ENCODE measurements at places on chromosomes 5 and 9.

DNA sequence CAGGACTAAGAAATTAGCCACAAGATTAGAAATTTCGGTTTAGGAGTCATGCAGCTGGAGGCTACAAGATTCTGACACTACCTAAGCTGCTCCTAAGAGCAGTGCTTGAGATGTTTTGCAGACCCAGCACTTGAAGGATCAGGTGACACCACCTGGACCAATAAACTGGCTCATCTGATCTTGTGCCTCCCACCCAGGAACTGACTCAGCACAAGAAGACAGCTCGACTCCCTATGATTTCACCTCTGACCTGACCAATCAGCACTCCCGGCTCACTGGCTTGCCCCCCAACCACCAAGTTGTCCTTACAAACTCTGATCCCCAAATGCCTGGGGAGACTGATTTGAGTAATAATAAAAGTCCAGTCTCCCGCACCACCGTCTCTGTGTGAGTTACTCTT lies 170.4 kb downstream of the TTC39B start:
- no peak for DNase-seq

GRCh38 chr9:35340046-35340445 lies 149.9 kb upstream of the RUSC2 start:
- no peak for DNase-seq

DNA sequence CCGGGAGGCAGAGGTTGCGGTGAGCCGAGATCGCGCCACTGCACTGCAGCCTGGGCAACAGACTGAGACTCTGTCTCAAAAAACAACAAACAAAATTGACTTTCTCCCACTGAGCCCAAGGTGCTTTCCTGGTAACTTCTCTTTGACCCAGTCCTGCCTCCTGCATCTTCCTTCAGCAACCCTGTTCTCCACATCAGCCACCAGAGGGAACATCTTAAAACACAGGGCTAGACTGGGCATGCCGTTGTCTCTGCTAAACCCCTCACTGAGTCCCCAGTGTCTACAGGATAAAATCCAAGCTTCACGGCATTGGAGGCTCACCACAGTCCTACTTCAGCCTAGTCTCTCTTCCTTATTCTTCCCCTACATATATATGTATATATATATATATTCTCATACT lies 39.8 kb upstream of the KCNMB1 start:
- no peak for DNase-seq

GRCh38 chr5:95915999-95916686 lies 45.5 kb downstream of the ELL2 start:
- DNase-seq = no peak

GRCh38 chr5:88964831-88965230 lies 81.8 kb upstream of the MEF2C start:
- DNase-seq = peak; percentile 76

GRCh38 chr9:89484475-89485404 lies 13.2 kb downstream of the SEMA4D start:
- DNase-seq = no peak

DNA sequence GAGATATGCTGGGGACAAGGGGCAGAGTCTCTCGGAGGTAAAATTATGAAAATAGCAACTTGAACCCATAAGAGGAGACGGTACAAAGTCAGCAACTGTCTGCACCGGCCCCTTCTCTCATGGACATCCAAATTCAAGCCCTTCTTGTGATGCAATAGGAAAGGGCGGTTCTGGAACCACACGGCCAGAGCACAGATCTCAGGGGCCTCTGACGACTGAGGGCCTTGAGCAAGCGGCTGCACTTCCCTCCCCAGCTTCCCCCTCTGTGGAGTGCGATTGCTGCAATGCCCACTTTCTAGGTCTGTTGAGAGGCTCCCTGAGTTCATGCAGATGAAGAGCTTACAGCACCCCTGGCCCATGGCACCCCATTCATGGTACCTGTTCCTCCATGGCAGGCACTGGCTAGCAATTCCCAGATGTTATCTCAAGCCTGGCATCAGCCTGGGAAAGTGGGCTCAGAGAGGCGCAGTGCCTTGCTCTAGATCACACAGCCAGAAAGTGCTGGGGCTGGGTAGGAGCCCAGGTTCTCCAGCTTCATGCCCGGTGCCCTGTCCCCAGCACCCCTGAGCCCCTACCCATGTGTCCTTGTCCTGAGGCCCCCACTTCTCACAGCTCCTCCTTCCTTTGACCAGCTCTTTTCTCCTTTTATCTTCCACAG lies 17.7 kb upstream of the CPLX2 start:
- DNase-seq = no peak

GRCh38 chr5:43416803-43417394 lies 4.7 kb upstream of the CCL28 start:
- no peak for DNase-seq

DNA sequence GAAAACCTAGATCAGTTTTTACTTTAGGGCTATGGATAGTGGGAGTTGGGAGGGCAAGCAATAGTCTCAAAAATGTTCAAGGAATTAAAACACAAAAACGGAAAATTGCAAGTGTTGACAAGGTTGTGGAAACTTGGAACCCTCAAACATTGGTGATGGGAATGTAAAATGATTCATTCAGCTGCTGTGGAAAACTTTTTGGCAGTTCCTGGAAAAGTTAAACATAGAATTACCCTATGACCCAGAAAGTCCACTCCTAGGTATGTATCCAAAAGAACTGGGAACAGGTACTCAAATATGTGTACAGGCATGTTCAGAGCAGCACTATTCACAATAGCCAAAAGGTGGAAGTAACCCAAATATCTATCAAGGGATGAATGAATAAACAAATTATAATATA lies 1.2 kb upstream of the MSANTD3 start:
- no peak for DNase-seq

DNA sequence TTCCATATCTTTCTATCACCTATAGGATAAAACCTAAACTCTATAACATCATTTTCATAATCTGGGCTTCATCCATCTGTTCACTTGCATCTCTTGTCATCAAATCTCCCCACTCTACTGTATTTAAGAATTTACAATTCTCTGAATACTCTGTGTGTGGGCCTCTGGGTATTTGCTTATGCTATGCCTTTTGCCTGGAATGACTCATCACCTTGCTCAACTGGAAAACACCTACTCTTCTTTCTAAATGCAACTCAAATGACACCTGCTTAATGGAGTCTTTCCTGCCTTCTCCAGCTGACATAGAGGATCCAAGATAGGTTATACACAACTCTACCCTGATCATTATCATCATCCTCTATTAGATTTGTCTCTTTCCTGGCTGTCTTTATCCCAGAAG lies 421.7 kb downstream of the SPATA31D1 start:
- DNase-seq = peak; percentile 4

GRCh38 chr9:134210511-134210907 lies 46.1 kb upstream of the RNU6ATAC start:
- DNase-seq = no peak

GRCh38 chr5:169934990-169935389 lies 45.3 kb downstream of the INSYN2B start:
- DNase-seq = no peak

DNA sequence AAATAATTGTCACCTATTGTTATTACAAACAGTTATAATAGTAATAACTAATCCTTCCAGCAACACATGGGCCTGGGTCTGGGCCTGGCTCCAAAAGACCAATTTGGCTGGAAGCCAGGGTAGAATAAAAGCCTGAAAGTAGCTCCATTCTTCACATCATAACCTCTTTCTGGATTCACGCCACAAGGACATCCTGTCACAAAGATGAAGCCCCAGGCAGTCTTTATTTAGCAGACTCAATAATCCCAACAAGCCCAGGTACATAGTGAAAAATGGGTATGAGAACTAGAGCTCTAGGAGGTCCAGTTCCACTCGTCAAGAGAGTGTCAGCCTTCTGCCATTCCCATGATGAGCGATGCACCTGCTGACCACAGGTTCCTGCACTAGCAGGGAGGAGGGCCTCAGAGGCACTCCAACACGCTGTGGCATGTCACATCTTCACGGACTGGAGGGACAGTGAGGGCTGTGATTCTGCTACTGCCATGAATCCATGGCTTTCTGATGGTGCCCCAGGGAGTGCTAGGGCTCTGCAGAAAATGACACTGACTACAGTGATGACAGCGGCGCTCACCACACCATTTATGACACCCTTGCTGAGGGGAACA lies 124.9 kb downstream of the SPOCK1 start:
- DNase-seq = peak; percentile 46

DNA sequence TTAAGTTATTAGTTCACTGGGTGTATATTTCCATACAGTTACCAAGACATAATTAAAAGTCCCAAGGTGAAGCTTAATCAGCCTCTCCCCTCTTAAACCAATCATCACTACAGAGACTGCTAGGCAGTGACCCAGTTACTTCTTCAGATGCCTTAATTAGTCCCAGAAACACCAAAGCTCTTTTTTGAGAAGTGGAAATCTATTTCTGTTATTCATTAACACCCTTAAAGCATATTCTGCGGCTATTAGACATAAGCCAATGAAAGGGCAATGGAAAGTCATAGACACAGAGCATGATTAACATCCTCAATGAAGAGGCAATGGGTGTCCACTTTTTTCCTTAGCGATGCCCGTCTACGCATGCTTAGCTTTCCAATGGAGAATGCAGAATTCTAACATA lies 48.3 kb upstream of the DNAH5 start:
- no peak for DNase-seq

DNA sequence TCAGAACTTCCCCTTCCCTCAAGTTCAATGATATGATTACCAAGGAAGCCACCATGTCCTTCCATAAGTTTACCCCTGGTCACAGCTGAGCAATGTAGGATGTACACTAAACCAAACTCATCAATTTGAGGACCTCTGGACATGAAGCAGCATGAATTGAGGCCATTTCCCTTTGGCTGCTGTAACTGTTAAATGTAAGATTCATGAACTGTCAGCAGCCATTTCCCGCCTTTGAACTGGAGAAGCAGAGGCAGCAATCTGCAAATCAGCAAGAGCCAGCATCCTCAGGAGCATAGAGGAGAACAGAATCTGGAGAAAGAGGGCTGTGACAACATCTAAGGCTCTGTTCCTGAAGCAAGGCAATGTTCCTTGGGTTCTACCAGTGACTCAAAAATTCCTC lies 104.3 kb upstream of the PTGER4 start:
- DNase-seq = no peak

- DNase-seq = no peak
Observed at GRCh38 chr5:16245956-16246355, 66.4 kb upstream of the MARCHF11 start.

DNA sequence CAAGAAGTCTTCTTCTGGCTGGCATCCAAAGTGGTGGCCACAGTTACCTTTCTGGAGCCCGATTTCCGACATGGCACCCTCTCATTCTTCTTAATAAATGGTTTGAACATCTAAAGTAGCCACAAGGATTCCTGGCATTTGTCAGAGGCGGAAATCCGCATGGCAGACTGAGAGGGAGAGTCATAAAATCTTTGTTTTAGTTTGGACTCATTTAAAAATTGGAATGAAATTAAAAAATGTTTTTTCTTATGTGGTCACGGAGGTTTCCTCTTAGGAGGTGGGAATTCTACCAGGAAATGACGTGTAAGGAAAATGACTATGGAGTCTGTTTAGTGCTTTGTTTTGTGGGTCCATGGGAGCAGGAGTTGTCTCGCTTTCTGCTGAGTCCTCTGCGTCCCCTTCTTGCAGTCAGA lies 133.0 kb upstream of the PTCH1 start:
- DNase-seq = no peak

DNA sequence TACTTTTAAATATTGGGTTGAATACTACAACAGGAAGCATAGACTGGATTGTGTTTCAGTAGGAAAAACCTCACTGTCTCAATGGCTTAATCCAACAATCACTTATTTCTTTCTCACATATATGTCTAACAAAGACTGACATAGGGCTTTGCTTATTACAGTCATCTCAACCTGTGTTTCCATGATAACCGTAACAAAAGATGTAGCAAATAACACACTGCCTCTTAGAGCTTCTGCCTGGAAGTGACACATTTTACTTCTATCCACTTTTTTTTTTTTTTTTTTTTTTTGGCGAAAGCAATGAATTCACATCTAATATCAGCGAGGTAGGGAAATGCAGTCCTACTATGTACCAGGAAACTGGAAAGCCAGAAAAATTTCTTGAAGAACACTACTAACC lies 204.9 kb upstream of the CDKN2B start:
- no peak for DNase-seq

DNA sequence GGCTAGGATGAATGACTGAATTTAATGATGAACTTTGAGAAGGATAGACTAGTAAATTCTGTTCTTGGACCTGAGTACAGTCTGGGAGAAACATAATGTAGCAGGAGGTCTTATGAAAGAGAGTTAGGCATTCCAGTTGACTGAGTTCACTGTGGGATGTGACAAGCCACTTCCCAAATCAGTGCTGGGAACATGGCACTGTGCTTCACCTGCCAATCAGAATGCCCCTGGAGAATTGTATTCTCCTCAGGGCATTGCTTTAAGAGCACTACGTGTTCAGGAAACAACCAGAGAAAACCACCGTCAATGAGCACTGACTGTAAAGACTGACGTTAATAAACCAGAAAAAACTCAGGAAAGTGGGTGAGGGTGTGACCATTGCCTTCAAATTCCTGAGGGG lies 1.2 kb downstream of the CCDC107 start:
- DNase-seq = no peak

DNA sequence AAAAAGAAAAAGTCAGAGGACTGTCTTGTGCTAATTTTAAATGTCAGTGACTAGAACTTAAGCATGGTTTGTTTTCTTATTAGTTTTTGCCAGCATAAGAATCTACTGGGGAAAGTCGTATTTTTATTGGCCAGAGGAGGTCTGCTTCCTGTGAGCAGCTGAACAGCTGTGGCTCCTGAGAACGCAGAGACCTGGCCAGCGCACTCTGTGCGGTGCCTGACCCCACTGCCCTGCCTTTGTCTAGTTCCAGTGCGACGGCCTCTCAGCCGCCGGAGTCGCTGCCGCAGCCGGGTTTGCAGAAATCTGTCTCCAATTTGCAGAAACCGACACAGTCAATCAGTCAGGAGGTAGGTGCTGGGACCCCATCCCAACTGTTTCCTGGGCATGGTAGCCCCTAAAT lies 42.5 kb downstream of the PRRC2B start:
- no peak for DNase-seq

GRCh38 chr5:72951671-72952468 lies 4.0 kb upstream of the FCHO2 start:
- DNase-seq = no peak

DNA sequence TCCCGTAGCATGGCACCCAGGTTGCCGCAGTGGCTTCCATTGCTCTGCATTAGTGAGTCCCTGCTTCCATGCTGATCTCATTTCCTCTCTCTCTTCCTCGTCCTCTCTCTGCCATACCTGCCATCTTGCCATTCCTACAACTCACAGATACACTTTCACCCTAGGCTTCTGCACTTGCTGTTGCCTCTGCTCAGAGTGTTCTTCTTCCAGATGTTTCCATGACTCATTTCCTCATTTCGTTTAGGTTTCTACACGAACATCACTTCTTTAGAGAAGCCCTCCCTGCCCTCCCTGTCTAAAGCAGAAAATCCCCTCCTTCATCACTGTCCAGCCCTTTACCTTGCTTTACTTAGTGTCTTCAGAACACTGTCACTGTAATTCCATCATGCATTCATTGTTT lies 115.2 kb upstream of the WWC1 start:
- DNase-seq = no peak

GRCh38 chr9:15276328-15276938 lies 30.6 kb downstream of the TTC39B start:
- DNase-seq = no peak
